PC-9 (cell line): ENCODE measurements at places on chromosomes 16 and 17. TPM values are rescaled to one million over a fixed set of nuclear protein-coding genes. Genes with fewer than 3 reads are reported as not detected.

GRCh38 chr17:48613862-48614694 lies 1.0 kb downstream of the HOXB8 start:
- DNase-seq = no peak

DNA sequence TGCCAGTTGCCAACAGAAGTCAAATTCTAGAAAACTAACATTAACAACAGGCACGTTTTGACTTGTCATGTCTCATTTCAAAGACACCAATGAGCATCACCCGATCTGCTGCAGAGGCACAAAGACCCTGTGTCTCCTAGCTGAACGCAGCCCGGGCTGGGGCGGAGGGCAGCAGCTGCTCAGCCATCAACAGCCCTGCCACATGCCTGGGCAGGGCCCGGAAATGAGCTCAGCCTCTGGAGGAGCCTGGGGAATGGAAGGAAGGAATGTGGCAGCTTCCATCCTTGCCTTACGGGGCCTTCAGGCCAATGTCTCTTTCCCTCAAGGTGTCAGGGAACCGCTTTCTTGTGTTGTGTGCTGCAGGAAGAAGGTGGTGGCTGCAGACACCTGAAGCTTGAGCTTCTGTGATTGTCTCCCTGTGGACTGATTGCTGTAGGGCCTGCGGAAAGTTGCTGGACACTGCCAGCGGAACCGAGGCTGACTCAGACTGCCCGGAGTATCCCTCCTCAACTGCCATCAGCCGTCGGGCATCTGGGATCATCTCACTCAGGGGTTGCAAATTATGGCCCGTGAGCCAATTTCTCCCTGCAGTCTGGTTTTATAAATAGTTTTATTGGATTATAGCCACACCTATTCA lies 7.3 kb downstream of the CDH13 start:
- DNase-seq = no peak

TM4SF5 gene
- total RNA-seq = not detected in 2 replicates

DNA sequence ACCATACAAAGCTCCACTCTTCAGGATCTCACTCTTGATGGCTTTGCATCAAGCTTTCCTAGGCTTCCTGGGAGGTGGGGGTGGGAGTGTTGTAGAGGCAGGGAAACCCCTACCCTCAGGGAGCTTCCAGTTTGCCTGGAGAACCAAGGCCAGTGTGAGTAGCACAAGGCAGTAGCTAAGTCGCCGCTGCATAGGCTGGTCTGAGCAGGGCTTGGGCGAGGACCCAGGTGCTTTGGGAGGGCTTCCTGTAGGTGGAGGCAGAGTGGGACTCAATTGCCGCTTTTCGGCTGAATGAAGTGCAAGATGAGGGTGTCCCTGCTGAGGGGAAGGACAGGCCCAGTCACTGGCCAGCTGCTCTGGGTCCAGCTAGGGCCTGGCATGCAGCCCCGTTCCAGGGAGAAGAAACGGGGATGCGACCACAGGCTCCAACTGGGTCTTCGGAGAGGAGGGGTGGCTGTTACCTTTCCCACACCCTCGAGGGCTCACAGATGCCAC lies 3.9 kb downstream of the CD79B start:
- no peak for DNase-seq

AXIN1 gene
- 42.0 and 51.2 TPM in 2 replicates for total RNA-seq

- no peak for DNase-seq
Measured at GRCh38 chr17:74875155-74875976, 2.6 kb upstream of the FDXR start.

DNA sequence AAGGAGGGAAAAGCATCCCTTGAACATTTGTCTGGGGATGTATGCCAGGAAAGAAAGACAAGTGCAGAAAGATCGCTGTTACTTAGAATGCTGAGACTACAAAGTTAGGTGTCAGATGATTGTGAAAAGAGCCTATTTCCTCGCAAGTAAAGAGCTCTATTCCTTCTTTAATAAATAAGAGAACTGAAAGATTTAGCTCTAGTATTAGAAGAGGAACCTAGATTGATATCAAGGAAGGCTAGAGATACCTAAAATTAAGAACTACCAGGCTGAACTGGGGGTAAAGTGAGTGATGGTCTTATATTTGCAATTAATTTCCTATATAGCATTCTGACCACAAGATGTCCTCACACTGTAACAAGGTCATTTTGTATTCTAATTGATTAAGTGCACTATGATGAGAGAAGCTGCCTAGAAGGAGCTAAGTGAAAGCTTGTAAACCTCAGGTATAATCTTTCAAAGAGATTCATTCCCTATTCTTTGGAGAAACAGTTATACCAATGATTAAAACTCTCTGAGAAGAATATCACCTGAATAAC lies 62.3 kb downstream of the SSH2 start:
- DNase-seq = no peak

GRCh38 chr16:8239443-8239842 lies 350.9 kb downstream of the TMEM114 start:
- DNase-seq = no peak

DNA sequence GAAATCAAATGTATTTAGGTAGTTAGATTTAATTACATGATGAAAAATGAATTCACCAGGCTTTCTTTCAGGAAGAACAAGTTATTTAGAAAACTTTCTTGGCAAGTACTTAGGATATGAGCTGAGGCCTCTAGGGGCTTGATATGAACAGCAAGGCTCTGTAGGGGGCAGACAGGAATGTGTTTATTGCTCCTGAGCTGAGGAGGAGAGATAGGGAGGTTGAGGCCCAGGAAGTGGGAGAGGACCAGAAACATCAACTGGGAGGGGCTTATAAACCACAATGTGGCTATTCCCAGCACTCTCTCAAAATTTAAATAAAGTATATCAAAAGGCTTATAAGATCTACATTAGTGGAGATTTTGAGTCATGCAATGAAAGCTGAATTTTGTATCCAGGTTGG lies 154.0 kb upstream of the MAF start:
- no peak for DNase-seq

ACSM2A gene
- total RNA-seq = not detected in 2 replicates

- peak; percentile 62 for DNase-seq
Measured at GRCh38 chr17:78915872-78916632, 9.1 kb downstream of the TIMP2 start.

TBX2 gene
- total RNA-seq = 0.44 and 0.60 TPM in 2 replicates

GRCh38 chr16:2842340-2843000 lies 12.4 kb downstream of the ZG16B start:
- no peak for DNase-seq

DNA sequence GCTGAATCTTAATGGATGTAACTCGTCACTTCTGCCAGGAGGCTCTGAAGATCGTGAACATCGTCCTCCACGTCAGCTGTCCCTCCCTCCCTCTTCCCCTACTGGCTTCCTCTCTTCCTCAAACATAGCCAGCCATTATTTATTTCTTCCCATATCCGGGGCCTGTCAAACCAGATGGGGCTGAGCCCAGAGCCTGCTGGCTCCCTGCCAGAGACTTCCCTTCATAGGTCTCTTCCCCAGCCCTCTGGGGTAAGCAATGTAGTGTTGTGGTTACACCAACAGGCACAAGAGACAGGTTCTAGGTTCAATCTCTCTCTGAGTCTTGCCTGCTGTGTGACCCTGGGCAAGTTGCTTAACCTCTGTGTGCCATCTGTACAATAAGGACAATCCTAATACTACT lies 40.1 kb upstream of the ZFP90 start:
- DNase-seq = no peak
